Ecto neural progenitor cell (in vitro differentiated cells): ENCODE measurements at places on chromosomes 2 and 18.

DNA sequence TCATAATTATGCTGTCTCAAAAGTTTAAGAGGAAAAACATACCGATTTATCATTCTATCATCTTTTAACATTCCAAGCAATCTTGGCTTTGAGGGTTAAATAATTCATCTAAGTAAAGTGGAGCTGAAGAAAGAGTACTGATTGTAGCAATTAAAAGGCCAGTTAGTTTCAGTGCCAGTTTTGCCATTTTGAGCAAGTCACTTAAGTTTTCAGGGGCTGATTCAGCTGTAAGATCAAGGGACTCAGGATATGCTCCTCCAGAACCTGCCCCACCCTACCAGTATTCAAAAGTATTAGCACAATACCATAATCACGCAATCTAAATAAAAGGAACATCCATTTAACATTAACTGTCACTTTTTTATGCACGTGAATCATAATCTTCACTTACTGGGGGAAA, 1.9 kb downstream of the SS18 start:
- DNase-seq, result no peak

- DNase-seq, result no peak
Observed at GRCh38 chr2:179129574-179130238, 79.8 kb upstream of the CCDC141 start.

DNA sequence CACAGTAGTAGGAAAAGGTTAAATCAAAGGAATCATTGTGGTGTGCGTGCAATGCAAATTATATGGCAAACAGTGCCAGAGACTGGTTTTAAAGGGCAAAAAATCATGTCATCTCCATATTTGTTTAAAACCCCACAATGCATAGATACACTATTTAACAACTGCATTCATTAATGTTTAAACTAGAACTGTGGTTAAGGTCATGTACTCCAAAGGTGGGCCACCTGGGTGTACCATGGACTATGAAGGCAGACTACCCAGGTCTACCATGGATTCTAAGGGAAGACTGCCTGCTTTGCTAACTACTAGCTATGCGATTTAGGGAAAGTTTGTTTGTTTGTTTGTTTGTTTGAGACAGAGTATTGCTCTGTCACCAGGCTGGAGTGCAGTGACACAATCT, 356.3 kb downstream of the ZEB2 start:
- DNase-seq, result no peak

DNA sequence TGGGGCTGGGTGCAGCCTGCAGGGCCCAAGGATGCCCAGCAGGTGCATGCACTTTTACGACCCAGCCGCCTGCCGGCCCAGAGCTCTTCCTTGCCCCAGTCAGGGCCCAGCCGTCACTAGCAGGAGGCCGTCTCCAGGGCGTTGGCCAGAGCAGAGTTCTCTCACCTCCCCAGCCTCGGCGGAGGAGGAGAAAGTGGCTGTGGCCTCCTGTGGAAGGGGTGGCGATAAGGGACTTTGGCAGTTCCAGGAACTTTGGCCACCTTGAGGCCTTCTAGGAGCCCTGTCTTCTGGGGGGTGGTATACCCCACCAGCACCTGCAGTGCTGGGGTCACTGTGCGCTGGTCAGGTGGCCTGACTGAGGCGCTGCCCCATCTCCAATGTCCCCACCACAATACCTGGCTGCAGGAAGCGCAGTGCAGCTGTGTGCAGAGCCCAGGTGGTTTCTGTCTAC, 22.0 kb downstream of the NPPC start:
- DNase-seq, result no peak

- no peak for DNase-seq
Observed at GRCh38 chr18:43649649-43650357, 372.5 kb upstream of the SYT4 start.

GRCh38 chr2:136030406-136030805, 45.0 kb upstream of the DARS1 start:
- DNase-seq, result no peak

DNA sequence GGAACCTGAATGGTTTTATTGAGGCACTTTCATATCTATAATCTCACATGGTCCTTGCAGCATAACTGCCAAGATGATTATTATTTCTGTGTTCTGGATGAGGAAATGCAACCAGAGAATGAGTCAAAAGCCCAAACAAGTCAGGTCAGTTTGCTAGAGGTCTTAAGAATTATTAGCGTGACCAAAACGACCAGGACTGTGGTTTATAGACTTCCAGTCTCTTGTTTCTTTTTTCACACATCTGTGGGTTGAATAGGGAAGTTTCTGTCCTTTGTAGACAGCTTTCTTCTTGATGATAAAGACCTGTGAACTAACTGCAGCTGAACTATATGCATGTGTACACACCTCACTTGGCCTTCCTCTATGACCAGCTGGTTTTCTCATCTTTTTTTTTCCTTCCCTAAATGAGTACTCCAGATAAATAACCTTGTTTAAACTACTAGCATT, 13.9 kb downstream of the ADAM23 start:
- no peak for DNase-seq

DNA sequence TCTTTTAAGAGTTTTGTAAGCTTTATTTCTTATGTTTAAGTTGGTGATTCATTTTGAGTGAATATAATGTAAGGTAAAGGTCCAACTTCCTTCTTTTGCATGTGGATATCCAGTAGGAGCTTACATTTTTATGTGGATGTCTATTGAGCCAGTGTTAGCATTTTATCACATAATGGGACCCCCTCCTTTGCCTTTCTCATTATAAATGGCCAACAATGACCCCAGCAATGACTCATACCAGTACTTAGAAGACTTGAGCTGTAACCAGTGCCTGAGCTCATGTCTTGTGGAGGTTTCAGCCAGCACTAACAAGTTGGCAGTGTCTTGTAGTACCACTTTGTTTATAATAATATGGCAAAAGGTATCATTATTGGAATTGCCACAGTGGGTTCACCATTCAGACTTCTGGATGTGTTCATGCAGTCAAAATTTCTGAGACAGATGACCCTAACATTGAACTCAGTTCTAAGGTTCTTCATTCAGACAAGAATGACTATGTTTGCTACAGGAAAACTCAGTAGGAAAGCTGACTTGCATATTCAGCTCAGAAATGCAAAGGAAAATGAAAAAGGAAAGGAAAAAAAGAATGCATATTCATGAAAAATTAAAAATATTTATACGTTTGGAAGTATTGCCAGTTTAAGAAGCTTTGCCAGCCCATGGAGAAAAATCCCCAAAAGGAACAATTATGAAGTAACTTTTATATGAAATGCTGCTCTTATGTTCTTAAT, 41.0 kb downstream of the CDKL4 start:
- DNase-seq, result no peak

DNA sequence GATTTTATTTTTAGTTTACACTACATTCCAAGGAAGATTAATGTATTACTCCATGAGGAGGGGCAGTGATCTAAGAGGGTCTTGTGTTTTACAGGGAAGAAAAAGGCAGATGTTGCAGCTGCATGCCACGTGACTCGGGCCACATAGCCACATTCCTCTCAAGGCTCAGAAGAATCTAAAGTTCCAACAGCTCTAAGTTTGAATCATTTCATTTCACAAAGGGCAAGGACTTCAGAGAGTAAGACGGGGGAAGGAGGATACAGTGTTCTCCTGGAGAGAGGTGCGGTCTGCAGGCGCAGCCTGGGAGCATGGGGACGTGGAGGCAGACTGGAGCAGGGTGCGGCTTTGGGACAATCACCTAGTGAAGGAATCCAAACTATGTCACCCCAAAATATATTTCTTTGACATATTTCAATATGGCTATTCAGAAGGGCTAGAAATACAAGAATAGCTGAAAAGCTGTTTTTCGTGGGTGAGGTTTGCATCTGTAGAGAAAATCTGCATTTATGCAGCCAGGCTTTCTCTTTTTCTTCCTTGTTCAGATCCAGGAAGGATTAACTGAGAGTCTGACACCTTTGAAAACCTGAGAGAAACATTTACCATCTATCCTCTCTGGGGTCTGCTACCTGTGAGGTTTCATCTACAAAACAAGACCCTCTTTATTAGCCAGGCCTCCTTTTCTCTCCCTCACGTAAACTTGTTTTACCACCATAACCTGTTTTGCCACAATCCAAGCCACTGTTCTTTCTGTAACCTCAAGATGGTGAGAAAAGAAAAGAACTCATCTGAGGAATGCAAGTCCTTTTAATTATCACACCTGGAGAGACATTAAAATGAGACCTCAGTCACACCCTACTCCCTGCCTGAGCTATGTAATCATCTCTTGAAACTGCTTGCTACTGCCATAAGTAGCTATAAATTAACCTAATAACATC, 165.1 kb upstream of the NDUFV2 start:
- no peak for DNase-seq
